ENCODE measurements at places on chromosomes 1 and 21.

GRCh38 chr1:119373465-119373864, 4.9 kb downstream of the HAO2 start:
- DNase-seq, result no peak

DNA sequence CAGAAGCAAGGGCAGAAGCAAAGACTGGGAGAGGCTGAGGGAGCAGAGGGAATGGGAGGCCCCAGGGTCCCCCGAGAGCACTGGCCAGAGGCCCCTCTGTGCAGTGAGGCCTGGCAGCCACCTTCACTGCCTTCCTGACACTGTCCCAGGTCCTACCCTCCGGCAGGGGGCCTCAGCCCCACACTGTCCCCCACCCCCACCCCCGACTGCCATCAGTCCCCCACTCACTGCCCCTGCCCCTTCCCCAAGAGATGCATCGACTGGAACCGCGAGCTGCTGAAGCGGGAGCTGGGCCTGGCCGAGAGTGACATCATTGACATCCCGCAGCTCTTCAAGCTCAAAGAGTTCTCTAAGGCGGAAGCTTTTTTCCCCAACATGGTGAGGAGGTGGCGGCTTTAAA, 13.0 kb upstream of the PADI6 start:
- DNase-seq, result no peak

DNA sequence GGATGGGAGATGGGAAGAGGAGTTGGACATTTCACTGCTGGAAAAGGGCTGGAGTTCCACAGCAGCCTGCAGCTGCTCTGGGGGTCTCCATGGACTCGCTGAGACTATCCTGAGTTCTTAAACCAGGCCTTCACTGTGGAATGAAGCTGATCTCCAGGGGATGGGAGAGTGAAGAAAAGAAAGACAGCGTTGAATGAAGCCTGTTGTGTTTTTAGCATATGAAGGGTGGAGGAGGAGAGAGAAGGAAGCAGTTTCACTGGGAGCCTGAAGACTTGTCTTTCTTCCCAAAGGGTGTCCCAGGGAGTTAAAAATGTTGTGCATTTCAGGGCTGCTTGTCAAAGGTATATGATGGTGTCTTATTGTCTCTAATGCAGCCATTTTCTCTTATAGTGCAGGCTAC, 9.2 kb downstream of the ROR1 start:
- DNase-seq, result no peak

GRCh38 chr1:218660678-218661053, 315.5 kb downstream of the TGFB2 start:
- DNase-seq, result peak; percentile 46

- no peak for DNase-seq
Measured at GRCh38 chr1:16256478-16256877, 19.5 kb upstream of the CPLANE2 start.

DNA sequence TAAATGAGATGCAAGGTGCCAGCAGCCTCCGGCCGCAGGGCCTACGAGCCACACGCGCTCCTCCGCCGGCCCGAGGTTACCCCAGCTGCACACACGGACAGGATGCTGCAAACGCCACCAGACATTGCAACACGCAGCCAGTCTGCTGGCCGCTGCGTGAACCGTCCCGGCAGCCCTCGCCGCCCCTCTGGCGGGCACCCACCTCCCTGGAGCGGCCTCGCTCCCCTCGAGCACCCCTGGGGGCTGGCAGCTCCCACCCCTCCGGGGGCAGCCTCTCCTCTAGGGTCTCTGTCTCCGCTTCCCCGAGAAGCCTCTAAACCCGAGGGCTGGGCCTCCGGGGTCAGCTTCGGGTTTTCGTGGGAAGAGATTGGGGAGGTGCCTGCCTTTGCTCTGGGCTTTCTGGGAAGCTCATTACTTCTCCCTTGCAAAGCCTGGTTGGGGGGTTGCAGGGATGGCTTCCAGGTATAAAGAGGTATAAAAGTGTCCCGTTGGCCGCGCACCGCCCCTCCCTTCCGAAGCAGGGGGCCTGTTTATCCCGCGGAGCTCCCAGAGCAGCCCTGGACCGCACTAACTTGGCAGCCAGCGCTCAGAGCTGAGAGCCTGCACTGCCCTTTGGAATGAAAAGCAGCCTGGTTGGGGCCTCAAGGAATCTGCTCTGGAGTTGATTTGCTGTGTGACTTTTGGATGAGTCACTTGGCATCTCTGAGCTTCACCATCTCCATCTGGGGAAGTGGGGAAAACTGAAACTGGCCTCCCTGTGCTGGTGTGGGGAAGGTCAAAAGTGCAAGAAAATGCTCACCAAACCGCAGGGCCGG, 21.8 kb downstream of the DHRS3 start:
- peak; percentile 77 for DNase-seq

GRCh38 chr1:33391343-33392078, 39.4 kb downstream of the PHC2 start:
- DNase-seq, result no peak

- no peak for DNase-seq
Measured at GRCh38 chr1:186578325-186579016, 101.8 kb downstream of the PTGS2 start.

- DNase-seq, result no peak
Measured at GRCh38 chr1:228144193-228144992, 4.3 kb downstream of the GUK1 start.

DNA sequence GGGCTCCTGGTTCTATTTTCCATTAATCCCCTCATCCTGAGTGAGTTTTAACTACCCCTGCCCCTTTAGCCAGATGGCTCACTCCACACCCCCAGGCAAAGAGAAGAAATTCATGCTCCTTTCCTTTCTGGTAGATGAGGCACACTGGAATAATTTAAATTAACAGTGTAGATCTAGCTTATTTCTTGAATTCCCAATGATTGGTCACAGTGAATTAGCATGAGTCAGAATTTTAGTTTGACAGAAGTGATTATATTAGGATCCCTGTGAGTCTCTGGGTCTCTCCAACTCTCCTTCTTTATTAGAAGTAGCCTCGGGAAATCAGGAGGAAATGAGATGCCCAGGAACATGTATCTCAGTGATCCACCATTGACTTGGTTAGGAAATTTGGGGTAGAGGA, 103.1 kb upstream of the KAZN start:
- no peak for DNase-seq

- DNase-seq, result no peak
Measured at GRCh38 chr1:119492763-119493162, 14.2 kb upstream of the HSD3B1 start.

GRCh38 chr1:114756009-114756892, 1.5 kb downstream of the CSDE1 start:
- DNase-seq, result no peak

DNA sequence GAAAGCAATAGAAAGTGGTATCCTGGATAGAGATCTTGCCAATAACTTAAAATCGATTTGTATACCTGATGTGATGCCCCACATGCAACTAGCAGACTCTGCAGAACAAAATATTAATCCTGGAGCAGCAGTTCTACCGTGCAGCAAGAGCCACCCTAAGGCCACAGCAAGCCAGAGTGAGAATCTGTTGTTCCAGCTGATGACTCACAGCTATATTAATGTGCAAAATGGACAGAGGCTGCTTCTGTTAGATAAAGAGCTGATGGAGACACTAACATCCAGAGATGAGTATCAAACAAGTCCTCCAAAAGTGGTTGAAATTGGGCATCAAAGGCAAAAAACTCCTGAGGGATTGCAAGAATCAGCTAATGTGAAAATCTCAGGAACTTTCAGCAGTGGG, 127.8 kb downstream of the MACF1 start:
- peak; percentile 21 for DNase-seq

- no peak for DNase-seq
Measured at GRCh38 chr21:37208741-37209225, 58.4 kb downstream of the VPS26C start.

DNA sequence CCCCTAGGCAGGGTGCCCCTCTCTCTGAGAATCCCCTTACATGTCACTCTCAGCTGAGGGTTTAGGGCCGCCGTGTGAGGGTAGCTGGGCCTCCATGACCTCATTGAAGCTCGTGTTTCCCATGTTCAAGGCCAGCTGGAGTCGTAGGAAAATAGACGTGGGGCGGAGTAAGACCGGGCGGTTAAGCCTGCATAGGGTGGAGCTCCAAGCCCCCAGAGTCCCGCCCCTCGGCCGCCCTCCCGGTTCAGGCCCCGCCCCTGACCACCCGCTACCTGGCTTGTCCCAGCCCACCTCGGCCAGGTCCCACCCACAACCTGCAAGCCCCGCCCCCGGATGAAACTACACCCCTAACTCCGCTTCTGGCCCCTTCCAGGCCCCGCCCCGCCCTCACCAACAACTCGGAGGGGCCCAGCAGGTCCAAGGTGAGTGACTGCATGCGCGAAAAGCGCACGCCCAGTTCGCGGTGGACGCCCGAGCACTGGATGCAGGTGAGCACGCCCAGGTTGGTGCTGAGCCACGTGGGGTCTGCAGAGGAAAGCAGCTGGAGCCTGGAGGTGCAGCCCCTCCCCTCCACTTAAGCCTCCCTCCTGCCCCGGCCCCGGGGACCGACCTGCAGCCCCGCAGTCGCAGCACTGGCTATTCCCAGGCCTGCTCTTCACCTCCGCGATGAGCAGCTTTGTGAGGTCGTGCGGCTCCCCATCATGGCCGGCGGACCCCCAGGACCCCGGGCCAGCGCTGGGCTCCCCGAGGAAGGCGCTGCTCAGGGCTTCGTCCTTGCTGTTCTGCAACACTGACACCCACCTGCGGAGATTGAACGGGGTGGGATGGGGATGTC, 12.2 kb upstream of the TCEA3 start:
- no peak for DNase-seq

GRCh38 chr1:202561726-202562443, 148.4 kb downstream of the SYT2 start:
- no peak for DNase-seq

GRCh38 chr1:161159913-161160243, 578 bp downstream of the USP21 start:
- DNase-seq, result no peak

GRCh38 chr1:232291681-232292080, 338.3 kb downstream of the SIPA1L2 start:
- DNase-seq, result no peak

- DNase-seq, result no peak
Measured at GRCh38 chr1:181452746-181453145, 30.6 kb upstream of the CACNA1E start.

DNA sequence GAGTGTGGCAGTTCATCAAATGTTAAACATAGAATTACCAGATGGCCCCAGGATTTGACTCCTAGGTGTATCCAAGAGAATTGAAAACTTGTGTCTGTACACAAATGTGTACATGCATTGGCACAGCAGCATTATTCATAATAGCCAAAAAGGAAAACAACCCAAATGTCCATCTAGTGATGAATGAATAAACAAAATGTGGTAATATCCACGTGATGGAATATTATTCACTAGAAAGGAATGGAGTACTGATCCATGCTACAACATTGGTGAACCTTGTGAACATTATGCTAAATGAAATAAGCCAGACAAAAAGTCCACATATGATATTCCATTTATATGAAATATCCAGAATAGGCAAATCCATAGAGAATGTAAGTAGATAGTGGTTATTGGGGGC, 77.7 kb downstream of the RAVER2 start:
- DNase-seq, result no peak

GRCh38 chr1:3356827-3357460, 97.5 kb upstream of the ARHGEF16 start:
- no peak for DNase-seq

DNA sequence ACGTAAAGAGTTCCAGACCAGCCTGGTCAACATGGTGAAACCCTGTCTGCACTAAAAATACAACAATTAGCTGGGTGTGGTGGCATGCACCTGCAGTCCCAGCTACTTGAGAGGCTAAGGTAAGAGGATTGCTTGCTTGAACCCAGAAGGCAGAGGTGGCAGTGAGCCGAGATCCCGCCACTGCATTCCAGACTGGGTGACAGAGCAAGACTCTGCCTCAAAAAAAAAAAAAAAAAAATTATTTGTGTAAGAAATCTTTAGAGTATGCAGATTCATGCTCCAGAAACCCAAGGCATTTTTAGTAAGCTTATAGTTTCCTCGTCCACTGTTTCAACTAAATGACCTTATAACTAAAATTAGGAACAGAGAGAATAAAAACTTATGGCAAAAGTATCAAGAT, 51.3 kb downstream of the ABL2 start:
- DNase-seq, result no peak

DNA sequence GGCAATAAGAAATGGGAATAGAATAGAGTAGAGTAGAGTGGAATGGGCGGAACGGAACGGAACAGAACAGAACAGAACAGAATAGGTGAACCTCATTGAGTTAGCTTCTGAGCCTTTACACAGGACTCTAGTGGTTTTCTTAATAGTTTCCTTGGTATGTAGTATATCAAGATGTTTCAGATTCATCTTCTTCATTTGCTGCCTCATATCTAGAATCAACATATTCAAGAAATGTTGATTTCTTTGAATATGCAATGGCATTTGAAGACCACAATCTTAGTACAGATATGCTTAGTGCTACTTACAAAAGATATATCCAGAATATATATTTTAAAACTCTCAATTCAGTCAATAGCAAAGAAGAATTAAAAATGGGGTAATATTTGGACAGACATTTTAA, 133.8 kb downstream of the TSEN15 start:
- no peak for DNase-seq

- no peak for DNase-seq
Measured at GRCh38 chr1:90826834-90827233, 109.7 kb upstream of the BARHL2 start.

- DNase-seq, result peak; percentile 71
Measured at GRCh38 chr1:193019442-193020026, 39.6 kb downstream of the UCHL5 start.

DNA sequence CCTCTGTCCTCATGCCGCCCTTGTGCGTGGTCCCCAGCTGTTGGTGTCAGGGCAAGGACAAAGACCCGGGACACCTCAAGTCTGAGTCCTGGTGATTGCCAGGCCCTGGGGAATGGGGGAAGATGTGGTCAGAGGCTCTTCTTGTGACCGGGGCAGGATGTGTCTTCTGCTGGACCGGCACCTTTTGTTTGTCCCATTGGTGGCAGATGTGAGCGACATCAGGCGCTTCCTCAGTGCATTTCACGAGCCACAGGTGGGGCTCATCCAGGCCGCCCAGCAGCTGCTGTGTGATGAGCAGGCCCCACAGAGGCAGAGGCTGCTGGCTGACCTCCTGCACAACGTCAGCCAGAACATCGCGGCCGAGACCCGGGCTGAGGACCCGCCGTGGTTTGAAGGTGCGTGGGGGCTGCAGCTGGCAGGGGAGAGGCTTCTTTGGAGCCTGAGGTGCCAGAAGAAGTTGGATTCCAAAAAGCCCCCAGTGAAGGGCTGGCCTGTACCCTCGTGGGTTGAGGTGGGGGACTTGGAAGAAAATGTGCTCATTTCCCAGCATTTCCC, 8.4 kb downstream of the DFFB start:
- no peak for DNase-seq

GRCh38 chr1:48775831-48776392, 779 bp downstream of the BEND5 start:
- DNase-seq, result no peak

DNA sequence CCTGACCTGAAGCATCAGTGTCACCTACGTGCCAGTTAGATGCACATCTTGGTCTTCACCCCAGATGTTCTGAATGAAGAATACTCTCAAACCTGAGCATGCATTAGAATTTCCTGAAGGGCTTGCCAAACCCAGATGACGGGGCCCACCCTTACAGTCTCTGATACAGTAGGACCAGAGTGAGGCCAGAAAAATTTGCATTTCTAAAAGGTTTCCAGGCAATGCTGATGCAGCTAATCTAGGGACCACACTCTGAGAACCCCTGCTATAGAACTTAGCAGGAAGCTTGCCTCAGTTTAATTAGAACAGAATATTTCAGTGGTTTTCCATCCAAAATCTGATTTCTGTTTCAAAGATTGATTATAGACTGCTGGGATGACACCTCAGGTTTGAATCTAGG, 9.9 kb upstream of the CTBS start:
- DNase-seq, result no peak

GRCh38 chr1:167149793-167150491, 56.1 kb downstream of the STYXL2 start:
- no peak for DNase-seq
